ENCODE measurements at places on chromosomes 16 and 17.

DNA sequence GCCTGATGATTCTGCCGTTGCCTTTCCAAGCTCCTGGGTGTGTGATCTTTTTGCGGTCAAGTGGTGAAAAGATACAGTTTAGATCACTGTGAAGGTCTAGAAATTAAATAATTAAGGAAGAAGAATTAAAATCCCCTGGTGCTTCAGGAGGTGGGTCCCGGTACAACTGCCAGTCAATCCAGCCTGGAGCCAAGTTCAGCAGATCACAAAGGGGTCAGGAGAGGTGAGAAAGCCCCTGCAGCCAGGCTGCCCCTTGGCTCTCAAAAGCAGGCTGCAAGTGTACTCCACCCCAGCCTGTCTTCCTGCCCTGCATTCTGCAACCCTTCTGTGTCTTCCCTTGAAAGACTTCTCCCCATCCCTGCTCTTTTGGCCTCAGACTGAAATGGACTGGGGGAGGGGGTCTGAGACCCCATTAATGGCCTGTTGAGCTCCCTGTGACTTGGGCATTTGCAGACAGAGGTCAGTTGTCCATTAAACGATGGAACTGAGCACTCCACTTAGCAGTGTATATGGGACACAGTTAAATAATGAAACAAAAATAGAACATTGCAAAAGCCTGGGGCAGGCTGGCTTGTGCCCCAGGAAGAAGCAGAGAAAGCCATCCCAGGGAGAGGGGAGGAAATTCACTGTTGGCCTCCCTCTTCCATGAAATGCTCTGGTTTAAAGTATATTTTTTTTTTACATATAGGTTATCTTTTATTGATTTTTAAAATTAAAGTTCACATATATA is 15.1 kb downstream of the CACNG5 start:
- no peak for DNase-seq

DNA sequence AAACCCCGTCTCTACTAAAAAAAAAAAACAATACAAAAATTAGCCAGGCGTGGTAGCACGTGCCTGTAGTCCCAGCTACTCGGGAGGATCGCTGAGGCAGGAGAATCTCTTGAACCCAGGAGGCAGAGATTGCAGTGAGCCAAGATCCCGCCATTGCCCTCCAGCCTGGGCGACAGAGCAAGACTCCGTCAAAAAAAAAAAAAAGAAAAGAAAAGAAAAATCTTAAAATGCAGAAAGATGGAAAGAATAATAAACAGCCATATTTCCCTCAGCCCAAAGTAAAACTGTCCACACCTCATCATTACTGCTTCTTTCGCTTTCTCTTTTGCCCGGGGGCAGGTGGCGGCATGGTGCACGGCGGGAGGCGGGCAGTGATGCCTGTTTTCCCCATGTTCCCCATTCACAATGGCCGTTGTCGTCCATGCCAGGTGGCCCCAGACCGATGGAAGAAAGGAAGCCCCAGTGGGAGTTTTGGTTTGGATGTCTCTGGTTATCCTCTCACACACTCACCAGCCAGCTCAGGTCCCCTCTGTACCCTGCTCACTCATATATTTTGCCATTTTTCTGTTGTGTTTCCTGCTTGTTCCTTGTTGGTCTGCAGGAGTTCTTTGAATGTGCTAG is 37.0 kb upstream of the PEMT start:
- no peak for DNase-seq

- DNase-seq = peak; percentile 70
Observed at GRCh38 chr16:73071131-73071940, 23.4 kb upstream of the ZFHX3 start.

DNA sequence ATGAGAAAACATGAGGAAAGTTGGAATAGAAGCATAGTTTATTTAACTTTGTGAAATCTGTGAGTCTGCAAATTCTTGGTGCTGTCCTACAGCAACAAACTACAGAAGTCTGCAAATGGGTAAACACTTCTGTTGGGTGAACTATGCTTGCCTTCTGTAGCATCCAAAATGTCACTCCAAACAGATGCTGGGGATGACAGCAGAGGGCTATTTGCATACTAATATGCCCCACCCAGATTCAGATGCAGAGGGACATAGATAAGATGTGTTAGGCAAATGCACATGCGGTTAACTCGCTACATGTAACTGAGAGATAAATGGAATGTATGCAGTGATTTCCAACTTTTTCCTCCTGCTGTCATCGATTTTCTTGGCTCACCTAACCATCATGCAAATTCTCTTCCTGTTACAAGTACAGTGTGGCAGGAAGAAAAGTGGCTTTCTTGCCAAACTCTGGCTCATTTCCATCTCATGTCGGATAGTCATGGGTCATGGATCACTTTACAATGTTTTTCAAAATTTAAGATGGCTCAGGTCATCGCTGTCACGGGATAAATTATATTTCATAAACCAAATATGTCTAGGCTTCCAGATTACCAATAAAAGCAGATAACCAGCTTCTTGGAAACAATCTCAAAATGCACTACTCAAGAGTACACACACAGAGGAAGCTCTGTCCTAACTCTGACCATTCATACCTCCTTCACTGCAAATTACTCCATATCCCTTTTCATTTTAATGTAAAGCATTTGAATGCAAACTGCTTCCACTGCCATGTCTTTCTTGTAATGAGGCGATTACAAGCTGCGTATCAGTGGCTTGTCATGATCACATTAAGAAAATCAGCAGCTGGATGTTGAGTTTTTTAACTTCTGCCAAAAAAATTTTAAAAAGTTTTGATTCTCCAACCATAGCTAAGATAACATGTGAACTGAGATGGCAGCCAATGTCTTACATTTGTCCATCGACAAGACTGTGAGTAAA is 47.7 kb downstream of the ADAMTS18 start:
- DNase-seq = no peak

GRCh38 chr16:89951509-89951908 is 3.0 kb downstream of the DEF8 start:
- peak; percentile 36 for DNase-seq

GRCh38 chr17:68456339-68457167 is 743 bp downstream of the WIPI1 start:
- no peak for DNase-seq

DNA sequence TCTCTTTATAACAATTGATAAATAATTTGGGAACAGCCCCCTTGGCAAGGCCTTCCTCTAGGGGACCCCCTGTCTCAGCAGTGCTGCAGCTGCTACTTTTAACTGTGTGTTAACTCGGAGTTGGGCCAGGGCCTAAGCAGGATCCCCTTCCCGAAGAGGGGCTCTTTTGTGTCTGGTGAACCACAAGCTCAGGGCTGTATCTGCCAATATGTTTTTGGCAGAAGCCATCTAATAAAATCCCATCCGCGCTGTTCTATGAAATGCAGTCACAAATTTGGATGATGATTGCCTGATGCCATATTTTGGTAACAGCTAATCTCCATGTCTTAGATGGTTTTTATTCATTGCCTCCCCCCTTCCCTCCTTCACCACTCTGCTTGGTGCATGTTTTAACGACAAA is 267.7 kb downstream of the FTO start:
- no peak for DNase-seq

DNA sequence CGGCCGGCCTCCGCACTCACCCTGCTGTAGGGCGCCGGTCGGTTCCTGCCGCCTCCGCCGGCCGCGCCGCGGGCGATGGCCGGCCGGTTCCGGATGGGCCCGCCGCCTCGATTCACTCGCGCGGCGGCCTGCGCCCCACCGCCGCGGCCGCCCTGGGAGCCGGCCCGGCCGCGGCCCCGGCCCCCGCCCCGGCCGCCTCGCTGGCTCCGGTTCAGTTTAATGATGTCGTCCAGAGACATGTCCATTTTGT is 158 bp downstream of the ALYREF start:
- no peak for DNase-seq

GRCh38 chr16:81933361-81933760 is 77.9 kb downstream of the SDR42E1 start:
- DNase-seq = no peak

DNA sequence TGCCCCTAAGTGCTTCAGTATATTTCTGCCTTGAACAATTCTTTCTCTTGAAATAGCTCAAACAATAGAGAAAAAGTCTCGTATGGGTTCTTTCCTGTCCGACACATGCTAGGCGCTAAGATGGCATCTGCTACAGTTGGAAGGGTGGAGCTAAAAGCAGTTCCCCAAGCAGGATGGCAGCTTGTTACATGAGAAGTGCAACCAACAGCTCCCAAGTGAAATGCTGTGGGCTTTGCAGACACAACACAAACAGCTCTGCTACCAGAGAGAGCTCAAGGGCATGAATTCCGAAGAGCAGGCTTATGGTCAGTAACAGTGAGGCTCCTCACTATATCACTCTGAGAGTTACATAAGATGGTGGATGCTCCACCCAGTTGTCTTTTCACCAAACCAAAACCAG is 83.8 kb downstream of the VPS53 start:
- DNase-seq = no peak

GRCh38 chr16:85436636-85437165 is 176.4 kb upstream of the GSE1 start:
- DNase-seq = no peak

DNA sequence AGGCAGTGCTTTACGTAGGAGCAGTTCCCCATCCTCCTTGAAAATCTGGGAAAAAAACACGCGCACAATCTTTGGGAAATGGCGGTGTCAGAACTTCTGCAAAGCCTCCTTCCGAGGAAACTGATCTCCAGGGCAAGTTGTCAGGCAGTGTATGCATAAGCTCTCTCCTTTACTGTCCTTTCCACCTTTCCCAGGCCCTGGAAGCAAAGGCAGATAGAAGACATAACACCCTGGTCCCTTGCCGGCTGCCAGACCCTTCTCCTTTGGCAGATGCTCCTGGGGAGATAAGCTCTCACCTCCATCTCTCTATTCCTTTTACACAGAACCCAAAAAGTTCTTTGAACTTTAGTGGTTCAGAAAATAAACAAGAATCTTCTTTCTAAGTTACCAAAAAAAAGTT is 12.4 kb downstream of the TOB1 start:
- DNase-seq = no peak

DNA sequence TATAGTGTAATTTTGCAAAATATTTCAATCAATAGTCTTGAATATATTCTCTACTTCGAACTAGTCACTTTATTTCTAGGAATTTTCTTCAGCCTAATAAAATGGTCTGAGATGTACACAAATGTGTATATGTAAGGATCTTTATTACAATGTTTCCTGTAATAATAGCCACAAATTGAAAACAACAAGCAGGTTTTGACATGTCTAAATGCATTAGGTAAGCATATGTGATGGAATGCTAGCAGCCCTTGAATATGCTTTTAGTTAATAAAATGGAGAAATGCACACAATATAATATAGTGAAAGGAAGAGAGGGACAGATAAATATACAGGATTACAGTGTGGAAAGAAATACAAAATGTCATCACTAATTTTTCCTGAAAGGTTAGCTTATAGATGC is 196.5 kb upstream of the IRX5 start:
- DNase-seq = no peak

DNA sequence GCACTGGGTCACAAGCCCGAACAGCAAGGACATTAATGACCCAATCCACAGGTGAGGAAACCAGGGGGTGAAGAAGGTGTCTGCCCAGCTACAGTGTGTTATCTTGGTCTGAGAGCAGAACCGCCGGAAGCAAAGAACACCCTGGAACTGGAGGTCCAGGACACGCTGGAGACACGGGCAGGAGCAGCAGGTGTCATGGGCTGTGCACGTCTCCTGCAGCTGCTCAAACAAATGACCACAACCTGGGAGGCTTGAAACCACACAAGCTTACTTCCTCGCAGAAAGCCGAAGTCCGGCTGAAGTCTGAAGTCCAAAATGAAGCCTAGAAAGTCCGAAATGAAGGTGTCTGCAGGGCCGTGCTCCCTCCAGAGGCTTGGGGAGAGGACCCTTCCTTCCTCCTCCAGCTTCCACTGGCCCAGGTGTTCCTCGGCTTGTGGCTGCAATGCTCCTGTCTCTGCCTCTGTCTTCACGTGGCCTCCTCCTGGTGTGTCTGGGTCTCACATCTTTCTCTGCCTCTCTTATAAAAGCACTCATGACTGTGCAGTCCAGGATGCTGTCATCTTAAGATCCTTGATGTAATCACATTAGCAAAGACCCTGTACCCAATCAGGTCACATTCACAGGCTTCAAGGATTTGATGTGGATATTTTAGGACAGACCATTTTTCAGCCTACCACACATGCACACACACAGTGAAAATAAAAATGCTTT is 351.2 kb downstream of the C16orf95 start:
- DNase-seq = no peak

DNA sequence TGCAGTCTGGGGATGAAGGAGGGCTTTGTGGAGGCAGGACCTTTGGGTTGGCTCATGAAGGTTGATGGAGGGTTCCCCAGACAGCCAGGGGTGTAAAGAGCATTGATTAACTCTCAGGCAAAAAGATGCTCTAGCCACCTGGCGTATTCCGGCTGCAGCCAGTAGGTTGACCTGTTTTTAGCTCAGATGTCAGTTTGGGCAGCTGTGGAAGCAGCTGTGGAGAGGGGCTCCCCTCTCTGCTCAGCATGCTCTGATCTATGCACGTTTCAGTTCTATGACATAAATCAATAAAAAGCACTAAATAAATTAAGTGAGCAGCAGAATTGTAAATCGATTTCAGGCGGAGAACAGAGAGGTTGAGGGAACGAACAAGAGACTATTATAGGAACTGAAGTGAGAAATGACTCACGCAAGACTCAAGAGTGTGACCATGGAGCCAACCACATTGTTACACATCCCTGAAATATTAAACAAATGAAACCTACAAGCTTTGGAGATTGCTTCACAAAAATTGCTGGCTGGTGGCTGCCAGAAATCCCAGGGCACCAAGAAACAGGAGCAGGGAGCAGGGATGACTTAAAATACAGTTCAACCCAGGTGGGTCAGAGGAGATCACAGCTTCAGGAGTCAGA is 111.9 kb downstream of the GSG1L start:
- DNase-seq = no peak

- DNase-seq = no peak
Observed at GRCh38 chr17:71902894-71903506, 217.8 kb upstream of the SOX9 start.

- DNase-seq = no peak
Observed at GRCh38 chr17:63698886-63699637, 863 bp downstream of the LIMD2 start.

GRCh38 chr17:4331614-4332013 is 34.9 kb downstream of the UBE2G1 start:
- DNase-seq = no peak

DNA sequence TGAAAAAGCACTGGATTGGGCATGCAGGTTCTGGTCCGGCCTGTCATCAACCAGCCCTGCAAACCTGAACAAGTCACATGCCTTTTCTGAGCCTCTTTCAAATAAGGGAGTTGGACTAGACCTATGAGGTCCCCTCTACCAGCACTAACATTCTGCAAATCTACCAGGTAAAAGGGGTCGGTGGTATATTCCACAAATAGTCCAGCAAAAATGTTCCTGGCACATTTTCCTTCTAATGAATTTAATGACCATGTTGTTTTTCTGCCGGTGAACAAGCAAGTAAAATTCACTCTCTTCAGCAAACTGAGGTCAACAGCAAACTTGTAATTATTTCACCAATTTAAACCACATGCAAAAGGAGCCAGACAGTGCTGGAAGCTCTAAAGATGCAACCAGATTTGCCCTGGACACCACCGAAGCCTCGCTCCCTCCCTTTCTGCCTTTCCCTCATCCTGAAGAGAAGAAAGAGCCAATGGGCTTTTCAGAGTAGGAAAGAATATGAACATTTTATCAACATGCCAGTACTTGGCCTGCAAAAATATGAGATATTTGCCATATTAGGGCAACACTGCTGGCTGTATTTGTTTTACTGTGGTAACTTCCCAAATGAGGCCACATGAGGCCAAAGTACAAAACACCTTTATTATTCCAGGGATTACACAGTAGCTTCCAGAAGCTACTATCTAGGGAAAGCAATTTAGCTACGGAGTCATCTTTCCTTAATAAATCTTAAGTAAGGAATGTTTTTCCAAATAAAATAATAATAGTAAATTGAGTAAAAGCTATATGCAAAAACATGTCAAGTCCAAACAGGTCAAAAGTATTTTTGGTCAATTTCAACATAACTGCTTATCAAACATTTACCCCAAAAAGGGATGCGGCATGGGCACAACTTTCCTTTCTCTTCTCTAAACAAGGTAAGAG is 45.0 kb downstream of the USP31 start:
- DNase-seq = no peak
